ENCODE measurements at places on chromosomes 4 and X. TPM values are rescaled to one million over a fixed set of nuclear protein-coding genes. Genes with fewer than 3 reads are reported as not detected.

Gene ENOPH1
- total RNA-seq, result 61.0 TPM

Gene HEPH
- 1.8 TPM for total RNA-seq

Gene IL2
- not detected for total RNA-seq

Gene DTHD1
- total RNA-seq, result not detected

Gene PABPC1L2A
- total RNA-seq, result not detected

Gene OPRPN
- not detected for total RNA-seq

Gene LETM1
- 98.5 TPM for total RNA-seq

Gene GUCY1B1
- total RNA-seq, result 0.66 TPM

Gene FGB
- total RNA-seq, result not detected

Gene ZNF718
- 12.6 TPM for total RNA-seq

Gene ATP1B4
- not detected for total RNA-seq

Gene NXF3
- not detected for total RNA-seq

Gene NOP14
- total RNA-seq, result 52.1 TPM
